ENCODE measurements at places on chromosomes 5 and 9.

DNA sequence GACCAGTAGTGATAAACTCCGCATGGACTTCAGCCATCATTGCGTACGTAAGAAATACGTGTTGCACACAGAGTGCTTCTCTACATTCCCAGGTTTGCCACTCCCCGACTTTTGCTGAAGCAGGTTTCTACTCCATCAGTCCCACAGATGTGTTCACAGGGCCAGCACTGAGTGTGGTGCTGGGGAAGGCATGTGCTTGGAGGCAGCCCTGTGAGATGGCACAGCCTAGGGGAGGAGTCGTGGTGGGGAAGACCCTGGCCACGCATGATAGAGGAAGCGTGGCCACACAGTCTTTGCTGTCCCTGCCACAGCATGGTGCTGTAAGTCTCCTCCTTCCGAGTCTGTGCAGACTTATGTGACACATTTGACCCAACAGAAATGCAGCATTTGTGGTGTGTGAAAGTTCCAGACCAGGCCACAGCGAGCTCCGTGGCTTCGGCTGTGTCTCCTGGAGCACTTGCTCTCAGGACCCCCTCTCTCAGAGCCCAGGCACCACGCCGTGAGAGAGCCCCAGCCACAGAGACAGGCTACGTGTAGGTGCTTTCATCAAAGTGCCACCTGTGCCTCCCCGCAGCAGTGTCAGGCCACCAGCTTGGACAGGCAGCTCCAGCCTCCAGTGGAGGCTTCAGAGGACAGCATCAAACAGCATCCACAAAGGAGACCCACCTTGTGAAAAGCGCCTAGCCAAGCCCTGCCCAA, 197.8 kb downstream of the AUH start:
- DNase-seq = no peak

- peak; percentile 13 for DNase-seq
Observed at GRCh38 chr5:150490754-150491153, 17.2 kb upstream of the NDST1 start.

DNA sequence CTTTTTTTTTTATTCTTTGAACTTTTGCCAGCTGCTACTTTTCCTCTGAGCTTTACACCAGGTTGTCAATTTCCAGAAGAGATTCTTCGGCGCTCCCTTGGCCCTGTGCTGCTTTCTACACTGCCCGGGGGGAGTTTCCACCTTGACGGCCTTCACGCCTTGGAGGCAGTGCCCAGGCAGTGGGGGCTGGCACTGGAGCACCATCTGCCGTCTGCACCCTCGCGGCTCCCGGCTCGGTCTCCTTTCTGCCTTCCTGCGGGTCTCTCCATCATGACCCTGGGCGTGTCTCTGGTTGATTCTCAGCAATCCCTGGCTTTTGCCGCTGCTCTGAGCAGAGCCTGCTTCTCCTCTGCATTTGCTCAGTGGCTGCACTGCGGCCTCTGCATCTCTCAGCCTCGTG, 2.9 kb downstream of the SLC6A18 start:
- no peak for DNase-seq

DNA sequence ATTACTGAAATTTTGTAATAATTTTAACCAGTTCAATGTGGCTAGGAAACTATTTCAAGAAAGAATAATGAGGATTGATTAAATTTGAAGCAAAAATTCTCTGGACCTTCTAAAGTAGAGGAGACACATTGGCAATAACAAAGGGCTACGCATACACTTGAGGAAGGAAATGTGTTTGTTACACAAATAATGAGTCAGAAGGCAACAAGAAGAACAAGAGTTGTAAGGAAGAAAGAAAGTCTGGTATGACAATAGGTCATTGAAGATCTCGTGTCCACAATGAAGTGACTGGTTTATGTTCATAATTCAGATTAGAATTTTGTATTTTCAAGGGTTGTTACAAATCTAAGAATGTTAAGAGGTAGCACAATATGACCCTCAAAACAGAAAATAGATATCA, 25.8 kb downstream of the ST8SIA4 start:
- no peak for DNase-seq
